NB4 (cell line): ENCODE measurements at places on chromosomes 11 and 22.

DNA sequence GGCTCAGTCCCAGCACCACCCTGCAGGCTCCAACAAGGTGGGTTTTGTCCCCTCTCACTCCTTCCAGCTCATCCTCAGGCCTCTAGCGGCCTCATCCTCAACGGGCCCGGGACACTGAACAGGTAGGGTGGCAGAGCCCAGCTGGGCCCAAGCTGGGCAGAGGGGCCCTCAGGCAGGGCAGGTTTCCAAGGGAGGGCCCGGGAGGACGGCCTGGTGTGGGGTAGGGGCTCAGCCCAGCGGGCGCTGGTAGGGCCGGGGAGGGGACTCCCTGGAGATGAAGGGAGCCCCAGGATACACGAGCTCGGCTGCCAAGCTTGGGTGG is 2.5 kb upstream of the IFITM10 start:
- DNase-seq, result no peak

GRCh38 chr11:57502376-57502775 is 13.1 kb downstream of the SLC43A1 start:
- DNase-seq, result no peak

GRCh38 chr22:45760682-45761081 is 89.0 kb downstream of the ATXN10 start:
- no peak for DNase-seq

DNA sequence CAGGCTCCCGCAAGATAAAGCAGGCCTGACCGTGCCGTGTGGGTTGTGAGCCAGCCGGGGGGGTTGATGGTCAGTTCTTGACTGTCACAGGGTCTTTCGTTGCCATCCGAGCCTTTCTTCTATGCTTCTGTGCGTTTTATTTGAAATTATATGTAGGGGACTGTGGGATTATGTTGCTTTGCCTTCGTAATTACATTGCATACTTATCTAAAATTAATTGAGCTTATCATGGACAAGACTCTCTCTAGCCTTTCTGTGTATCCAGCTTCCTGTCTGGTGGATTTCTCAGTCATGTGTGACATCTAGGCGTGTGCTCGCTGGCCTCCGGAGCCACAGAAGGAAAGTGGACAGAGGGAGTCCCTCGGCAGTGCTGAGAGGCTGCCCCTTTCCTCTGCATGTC is 93.2 kb downstream of the TBC1D22A start:
- no peak for DNase-seq

GRCh38 chr11:130828741-130829140 is 87.5 kb downstream of the SNX19 start:
- no peak for DNase-seq

DNA sequence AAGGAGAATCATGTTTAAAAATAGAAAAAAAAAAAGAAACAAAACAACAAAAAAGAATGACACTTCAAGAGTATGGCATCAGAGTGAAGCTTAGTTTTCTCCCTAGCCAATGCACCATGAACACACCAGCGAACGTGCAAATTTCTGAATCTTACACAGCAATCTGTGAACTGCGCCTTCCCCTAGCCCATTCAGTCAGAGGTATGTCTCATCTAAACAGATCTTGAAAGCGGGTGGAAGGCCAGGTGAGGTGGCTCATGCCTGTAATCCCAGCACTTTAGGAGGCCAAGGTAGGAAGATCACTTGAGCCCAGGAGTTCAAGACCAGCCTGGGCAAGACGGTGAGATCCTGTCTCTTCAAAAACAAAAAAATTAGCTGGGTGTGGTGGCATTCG is 113.1 kb downstream of the MICAL3 start:
- no peak for DNase-seq

DNA sequence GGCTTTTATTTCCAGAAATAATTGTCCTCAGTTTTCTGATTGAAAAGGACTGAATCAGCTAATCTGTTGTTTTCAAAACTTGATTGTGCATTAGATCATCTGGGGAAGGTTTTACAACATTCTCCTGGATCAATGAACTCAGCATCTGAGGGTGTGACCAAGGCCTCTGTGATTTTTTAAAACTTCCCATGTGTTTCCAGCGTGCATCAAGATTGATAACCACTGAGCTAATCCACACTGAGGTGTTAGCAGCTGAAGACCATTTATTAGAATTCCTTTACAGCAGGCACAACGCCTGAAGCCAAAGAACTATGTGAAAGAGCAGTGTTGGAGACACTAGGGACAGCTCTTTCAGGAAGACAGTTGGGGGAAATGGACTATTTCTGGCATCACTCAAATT is 10.2 kb downstream of the VSTM5 start:
- no peak for DNase-seq

- DNase-seq, result no peak
Observed at GRCh38 chr11:124950601-124951330, 3.2 kb upstream of the CCDC15 start.

GRCh38 chr11:48094643-48095339 is 114.4 kb downstream of the PTPRJ start:
- no peak for DNase-seq

GRCh38 chr22:29700206-29700899 is 19.4 kb upstream of the CABP7 start:
- no peak for DNase-seq

DNA sequence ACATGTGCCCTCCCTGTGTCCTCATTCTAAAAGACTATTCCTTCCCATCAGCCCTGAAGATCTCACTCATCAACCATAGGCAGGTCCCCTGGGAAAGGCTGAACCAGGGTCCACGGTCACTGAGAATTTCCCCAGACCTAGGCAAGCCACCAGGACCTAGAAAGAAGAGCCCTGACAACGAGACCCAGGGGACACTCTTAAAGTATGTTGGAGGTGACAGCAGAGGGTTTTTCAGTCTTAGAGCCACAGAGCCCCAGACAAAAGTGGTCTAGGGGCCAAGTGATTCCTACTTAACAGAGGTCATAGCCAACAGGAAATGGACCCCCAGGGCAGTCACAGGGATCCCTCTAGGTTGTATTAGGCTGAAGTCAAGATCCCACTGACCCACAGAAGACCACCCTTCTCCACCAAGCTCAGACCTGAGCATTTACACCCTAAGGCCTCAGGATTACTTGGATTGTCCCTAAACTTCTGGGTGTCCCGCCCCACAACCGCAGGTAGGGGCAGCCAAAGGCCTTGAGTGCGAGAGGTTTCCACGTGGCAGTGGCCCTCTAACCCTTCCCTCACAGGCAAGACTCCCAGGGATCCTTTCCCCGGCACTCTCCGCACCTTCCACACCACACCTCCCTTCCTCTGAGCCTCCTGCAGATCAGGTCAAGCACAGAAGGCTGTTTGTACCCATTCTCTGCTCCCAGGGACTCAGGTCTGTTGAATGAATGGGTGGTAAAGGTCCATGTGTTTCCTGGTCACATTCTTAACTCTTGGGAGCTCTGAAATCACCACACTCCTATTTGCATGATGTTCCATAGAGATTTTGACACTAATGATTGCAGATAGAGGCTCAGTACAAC is 12.3 kb downstream of the POU2AF1 start:
- no peak for DNase-seq

DNA sequence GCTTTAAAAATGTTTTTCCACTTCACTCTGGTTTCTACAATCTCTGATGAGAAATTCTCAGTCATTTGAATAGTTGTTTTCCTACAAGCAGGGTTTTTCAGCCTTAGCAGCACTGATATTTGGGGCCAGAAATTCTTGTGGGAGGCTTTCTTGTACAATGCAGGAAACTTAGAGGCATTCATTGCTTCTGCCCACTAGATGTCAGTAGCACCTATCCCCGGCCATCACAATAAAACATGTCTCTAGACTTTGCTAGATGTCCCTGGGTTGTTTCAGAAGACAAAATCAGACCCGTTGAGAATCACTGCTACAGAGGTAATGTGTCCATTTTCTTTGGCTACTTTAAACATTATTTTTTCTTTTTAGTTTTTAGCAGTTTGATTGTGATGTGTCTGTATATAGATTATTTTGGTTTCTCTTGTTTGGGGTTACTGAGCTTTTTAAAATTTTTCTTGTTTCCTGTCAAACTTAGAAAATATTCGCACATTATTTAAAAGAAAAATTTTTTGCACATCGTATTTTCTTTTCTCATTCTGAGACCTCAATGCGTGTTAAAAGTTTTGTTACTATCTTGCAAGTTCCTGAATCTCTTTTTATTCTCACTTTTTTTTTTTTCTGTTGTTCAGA is 60.8 kb upstream of the CCDC179 start:
- DNase-seq, result peak; percentile 53

GRCh38 chr22:18980829-18981228 is 44.7 kb upstream of the PRODH start:
- DNase-seq, result no peak

DNA sequence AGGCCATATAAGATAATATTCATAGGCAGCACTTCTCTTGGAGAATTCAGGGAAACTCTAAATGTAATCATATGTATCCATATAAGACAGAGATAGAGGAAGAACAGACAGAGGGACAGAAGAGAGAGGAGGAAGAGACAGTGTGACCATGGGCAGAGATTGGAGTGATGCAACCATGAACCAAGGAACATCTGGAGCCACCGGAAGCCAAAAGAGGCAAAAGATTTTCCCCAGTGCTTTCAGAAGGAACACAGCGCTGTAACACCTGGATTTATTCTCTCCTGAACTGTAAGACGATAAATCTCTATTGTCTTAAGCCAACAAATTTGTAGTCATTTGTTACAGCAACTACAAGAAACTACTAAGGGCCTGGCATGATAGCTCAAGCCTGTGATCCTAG is 57.7 kb downstream of the GAB2 start:
- no peak for DNase-seq

GRCh38 chr11:113554526-113554925 is 79.3 kb upstream of the DRD2 start:
- no peak for DNase-seq

DNA sequence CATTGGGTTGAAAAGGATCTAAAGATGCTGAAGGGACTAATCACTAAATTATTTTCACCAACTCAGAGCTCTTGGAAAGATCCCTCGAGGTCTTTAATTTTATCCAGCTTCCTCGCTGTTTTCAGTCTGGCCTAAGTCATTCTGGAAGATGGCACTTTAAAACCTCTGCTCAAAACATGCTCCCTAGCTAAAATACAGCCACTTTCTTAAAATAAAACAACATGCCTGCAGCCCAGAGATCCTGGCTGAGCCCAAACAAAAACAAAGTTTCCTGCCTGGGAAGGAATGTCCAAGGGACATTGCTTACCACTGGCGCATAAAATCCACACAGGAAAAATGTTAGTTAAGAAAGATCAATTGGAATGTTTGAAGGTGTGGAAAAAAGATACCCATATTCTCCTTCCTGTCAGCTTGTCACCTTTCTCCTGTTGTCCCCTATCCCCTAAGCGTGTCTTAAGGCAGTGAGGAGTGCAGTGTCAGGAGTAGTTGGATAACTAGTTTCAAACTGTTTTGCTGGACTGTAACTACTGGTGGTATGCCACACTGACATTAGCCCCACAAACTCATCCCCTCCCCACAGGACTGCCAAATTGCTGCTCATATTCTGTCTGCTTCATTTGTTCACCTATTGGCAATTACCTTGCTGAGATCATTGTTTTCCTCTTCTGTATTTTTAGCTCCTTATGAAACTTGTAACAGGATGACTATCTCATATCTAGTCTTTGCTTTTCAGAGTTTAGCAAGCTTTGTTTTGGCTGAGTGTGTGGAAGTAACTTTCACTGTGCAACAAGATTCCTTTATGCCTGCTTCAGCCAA is 108.3 kb upstream of the SESN3 start:
- DNase-seq, result no peak

DNA sequence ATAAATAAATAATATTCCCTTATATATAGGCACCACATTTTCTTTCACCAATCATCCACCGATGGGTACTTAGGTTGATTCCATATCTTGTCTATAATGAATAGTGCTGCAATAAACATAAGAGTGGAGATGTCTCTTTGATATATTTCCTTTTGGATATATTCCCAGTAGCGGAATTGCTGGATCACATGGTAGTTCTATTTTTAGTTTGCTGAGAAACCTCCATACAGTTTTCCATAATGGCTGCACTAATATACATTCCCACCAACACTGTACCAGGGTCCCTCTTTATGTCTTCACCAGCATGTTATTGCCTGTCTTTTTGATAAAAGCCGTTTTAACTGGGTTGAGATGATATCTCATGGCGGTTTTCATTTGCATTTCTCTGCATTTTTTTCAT is 23.6 kb downstream of the PAMR1 start:
- no peak for DNase-seq

DNA sequence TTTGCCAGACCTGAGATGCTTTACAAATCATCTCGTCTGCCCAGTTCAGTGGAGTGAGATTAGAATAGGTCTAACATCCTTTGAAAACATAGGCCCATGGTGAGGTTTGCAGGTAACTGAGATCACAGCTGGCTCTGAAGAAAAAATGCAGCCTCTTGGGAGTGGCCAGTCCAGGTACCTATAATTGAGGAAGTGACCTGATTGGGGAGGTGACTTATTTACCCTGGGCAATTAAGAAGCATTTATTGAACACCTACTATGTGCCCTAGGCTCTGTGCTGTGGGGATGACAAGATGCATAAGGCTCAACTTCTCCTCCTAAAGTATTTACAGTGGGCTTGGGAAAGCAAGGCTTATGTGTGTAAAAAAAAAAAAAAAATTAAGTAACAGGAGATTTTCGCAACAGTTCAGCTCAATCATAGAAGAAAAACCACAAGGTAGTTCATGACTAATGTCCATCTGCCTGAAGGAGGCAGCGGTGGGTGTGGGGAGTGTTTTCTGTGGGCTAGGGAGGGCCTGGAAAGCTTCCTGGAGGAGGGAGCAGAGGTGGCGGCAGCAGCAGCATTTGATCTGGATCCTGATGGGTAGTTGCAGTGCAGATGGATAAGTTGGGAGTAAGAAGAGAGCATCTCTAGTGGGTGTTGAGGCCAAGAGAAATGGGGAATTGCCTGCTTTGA is 16.1 kb downstream of the MICAL2 start:
- peak; percentile 91 for DNase-seq

DNA sequence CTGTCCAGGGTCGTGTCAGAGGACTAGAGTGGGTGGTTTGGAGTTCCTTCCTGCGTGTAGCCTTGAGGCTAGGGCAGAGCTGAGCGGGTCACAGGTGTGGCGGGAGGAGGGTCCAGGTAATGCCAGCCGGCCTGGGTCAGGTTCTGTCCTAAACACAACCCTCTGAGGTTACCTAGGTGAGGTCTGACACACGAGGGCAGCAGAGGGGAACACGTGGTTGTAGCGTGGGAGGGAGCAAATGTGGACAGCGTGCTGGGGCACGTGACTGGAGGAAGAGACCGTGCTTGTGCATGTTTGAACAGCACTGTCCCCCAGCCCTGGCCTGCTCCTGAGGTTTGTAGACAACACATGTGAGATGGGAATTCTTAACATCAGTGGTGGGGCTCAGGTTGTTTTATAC is 13.1 kb downstream of the MOV10L1 start:
- DNase-seq, result peak; percentile 43

GRCh38 chr22:22098457-22099193 is 116.0 kb upstream of the TOP3B start:
- no peak for DNase-seq

DNA sequence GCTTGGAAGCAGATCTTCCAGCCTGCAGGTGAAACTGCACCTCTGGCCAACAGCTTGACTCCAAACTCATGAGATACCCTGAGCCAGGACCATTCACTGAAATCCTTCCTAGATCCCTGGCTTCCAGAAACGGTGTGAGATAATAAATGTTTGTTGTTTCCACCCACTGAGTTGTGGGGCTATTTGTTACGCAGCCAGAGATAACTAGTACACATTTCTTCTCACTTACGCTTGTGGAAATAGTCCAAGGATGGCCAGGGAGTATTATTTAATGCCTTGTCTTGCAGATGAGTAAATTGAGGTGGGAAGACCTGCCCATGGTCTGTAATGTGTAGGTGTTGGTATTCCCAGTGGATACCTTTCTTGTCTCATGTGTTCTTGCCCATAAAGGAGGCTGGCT is 76.0 kb upstream of the CRYBB3 start:
- no peak for DNase-seq

GRCh38 chr11:61893981-61894380 is 2.6 kb upstream of the FADS3 start:
- no peak for DNase-seq
